ENCODE measurements at places on chromosomes 3 and 15. TPM values are rescaled to one million over a fixed set of nuclear protein-coding genes. Genes with fewer than 3 reads are reported as not detected.

- H3K4me3 ChIP-seq: no peak overlapping the region
- H3K4me1 ChIP-seq: peaks cover 40% of the 10 kb centered on the region
- no peak for DNase-seq
- no peak overlapping the region for H3K27ac ChIP-seq
- no peaks in the 10 kb centered on the region for H3K36me3 ChIP-seq
- no peaks in the 10 kb centered on the region for H3K27me3 ChIP-seq
Measured at GRCh38 chr3:188400494-188401243, 246.7 kb downstream of the LPP start.

- DNase-seq: no peak
- H3K4me1 ChIP-seq: peaks cover 46% of the 10 kb centered on the region
- H3K27ac ChIP-seq: peak overlapping the region; percentile 27
- no peak overlapping the region for H3K4me3 ChIP-seq
- H3K27me3 ChIP-seq: no peaks in the 10 kb centered on the region
Measured at GRCh38 chr3:100073049-100073713, 41.1 kb downstream of the FILIP1L start.

The CPNE9 gene
- total RNA-seq: 0.44 TPM

The RAD54L2 gene
- 21.4 TPM for total RNA-seq

The SGO1 gene
- 0.71 TPM for total RNA-seq

All from lower lobe of right lung (tissue), 2 donors.